ENCODE measurements at places on chromosomes 11 and 22.

DNA sequence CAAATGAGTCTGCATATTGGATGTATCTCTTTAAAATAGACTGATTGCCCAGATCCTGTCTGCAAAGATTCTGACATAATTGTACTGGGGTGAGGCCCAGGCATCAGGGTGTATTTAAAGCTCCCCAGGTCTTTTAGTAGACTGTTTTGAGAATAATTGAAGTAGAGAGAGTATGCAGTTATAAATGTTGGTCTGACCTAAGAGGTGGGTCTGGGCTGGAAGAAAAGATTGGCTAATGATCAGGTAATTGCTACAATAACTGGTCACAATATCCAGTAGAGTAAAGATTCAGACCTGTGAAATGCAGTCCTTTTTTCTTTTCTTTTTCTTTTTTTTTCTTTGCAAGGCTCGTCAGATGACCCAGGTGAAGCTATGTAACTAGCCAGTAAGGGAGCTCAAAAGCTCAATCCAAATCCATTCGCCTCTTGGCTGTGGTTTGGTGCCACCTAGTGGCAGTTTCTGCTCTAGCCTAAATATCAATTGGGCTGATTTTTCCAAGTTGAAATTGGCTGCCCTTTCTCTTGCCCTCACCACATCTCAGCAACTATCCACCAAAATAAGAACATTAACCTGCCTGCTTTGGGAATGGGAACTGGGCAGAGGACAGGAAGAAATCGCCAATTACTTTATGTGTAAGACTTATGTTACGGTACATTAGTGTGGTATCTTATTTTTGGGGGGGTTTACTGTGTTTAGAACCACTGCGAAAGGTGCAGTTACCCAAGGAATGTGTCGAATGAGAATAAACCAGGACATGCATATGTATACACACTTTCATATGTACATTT, 45.9 kb downstream of the ZNF143 start:
- peak; percentile 74 for DNase-seq

DNA sequence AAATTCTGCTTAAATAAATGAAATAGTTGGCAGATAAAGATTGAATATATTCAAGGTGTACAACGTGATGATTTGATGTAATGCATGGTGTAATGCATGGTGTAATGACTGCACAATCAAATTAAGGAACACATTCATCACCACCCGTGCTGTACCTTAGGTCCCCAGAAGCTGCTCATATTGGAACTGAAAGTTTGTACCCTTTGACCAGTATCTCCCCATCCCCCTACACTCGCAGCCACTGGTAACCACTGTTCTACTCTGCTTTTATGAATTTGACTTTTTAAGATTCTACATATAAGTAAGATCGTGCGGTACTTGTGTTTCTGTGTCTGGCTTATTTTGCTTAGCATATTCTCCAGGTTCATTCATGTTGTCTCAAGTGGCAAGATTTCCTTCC, 445.8 kb downstream of the OPCML start:
- DNase-seq = no peak

GRCh38 chr11:75147875-75148263, 3.0 kb upstream of the SLCO2B1 start:
- no peak for DNase-seq

- peak; percentile 96 for DNase-seq
These were observed 44.1 kb downstream of the MYH9 start for GRCh38 chr22:36343720-36344105.

- DNase-seq = no peak
These were observed 7.9 kb upstream of the FLRT1 start for GRCh38 chr11:64027651-64028397.

DNA sequence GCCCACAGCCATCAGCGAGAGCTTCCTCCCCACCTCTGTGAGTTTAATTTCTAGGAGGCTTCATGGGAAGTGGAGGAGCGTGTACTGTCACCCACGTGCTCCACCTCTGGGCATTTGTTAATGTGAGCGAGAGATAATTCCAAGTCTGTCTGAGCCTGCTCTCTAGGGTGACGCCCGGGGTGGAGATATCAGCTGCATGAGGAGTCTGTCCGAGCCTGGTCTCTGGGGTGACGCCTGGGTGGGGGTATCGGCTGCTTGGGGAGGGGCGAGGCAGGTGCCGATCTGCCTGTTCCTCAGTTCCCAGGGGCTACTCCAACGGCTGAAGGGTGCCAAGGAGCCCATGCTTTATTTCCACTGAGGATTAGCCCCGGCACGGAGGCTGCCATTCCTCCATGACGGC, 735.0 kb downstream of the BRD1 start:
- DNase-seq = no peak

DNA sequence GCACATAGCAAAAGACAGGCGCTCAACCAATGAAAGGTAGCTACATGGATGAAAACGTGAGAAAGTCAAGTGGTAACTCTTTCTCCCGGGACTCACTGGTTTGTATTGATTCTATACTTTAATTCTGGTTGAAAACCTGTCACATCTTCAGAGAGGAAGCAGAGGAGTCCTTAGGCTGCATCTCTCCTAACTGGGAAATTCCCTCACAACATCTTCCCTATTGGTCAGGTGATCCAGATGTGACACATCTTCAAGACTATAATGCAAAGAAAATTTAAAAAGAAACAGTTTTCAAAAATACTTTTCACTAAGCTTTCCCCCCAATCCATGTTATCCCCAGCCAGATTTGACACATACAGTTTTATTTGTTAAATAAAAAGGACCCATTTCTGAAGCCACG, 62.7 kb upstream of the RCN1 start:
- DNase-seq = no peak

GRCh38 chr11:9893474-9893873, 229.6 kb downstream of the SWAP70 start:
- peak; percentile 26 for DNase-seq

DNA sequence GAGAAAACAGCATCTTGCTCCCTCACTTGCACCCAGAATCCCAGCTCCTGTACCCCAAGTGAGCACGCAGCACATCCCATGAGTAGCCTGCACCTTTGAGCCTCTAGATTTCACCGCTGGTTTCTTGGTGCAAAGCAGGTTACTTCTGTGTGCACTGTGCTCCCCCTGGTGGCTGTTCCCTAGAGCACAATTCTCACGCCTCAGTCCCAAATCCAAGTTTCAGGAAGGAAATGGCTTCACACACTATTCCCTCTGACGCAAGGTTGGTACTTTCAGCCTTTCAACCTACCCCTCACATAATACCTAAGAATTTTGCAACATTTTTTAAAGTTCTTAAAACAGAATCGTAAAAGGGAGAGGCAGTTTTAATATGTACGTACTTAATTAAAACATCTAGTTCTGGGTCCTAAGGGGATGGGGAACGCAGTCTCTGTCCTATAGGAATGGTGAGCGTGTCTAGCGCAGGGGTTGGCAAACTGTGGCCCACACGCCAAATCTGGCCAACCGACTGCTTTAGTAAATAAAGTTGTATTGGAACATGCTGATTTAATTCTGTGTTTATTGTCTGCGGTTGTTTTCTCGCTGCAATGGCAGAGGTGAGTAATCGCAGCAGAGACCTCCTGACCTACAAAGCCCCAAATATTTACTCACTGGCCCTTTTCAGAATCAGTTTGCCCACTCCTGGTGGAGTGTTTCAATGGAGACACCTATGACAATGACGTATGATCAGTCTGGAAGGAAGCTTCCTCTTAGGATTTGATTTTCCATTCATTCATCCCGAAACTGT, 27.5 kb downstream of the DHCR7 start:
- DNase-seq = peak; percentile 48
